ENCODE measurements at places on chromosomes 6 and 20.

DNA sequence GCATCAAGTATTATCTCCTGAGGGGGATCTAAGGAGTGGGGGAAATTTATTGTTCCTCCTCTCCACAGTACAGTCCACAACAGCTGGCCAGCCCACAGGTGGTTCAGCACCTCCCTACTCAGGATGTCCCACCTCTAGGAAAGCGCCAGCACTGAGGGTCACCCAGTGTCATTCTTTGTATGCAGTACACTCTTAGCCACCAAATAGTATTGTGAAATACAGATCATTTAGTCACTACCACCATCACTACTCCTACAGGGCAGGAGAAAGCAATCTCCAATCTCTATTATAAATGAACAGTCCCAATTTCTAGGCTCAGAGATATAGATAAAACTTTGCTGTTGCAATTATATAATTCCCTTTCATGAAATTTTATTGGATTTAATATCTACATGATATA lies 6.3 kb upstream of the ZNF76 start:
- ATAC-seq: no peak

DNA sequence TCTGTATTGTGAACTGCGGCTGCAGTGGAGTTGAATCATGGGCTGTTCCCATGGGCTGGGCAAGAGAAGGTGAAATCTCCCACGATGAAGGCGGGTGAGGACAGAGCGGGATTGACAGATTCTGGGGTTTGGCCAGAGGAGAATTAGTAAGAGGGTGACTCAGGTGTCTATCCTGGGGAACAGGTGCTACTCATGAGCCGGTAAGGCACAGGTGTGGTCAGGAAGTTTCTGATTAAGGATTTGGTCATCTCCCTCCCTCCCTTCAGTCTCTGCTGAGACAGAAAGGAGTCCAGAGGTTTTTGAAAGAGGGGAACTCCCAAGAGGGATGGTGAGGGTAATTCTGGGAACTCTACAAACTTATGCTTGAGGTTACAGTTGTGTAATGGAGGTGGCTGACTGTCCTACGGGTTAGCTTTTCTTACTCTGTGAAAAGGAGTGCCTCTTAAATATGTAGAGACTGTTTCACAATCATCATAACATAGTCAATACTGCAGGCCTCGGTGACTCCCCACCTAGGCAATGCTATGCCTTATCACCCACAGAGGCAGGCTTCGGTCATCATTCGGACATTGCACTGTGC lies 31.5 kb downstream of the SERPINB1 start:
- no peak for ATAC-seq

DNA sequence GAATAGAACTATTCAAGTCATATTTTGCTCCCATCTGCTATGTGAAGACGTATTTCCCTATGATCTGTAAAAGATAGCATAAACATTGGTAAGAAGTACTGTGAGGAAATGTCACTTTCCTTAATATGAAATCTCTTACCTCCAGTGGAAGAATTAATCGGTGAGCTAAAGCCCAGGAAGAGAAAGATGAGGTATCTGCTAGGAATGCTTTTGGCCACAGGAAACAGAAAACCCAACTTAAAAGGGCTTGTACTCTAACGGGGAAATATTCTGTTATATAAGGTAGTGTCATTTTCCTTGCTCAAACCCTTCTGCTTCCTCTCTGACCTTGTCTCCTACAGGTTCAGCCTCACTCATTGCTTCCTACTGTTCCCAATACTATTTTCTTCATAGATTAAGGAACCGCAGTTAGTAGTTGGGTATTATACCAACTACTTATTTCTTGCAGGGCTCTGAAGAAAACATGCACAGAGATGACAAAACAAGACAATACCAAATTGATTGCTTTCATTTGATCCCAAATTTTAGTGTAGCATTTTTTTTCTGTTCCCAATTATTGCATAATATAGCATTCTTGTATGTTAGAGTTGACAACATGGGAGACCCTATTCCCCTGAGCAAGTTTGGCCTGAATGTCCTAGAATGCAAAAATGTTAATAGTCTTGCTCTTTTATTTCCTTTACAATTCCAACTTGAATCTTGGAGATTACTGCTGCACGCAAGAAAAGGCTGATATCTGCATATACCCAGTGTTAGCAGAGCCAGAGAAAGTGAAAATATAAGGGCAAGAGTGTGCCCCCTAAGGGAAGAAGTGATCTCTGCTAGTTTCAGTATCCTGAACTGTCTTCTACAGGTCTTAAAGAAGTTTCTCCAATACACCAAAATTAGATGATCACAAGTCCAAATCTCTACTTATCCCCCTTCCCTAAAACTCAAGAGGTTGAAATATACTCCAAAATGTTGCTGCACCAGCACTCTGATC lies 65.3 kb downstream of the AFG1L start:
- ATAC-seq: peak; percentile 70

DNA sequence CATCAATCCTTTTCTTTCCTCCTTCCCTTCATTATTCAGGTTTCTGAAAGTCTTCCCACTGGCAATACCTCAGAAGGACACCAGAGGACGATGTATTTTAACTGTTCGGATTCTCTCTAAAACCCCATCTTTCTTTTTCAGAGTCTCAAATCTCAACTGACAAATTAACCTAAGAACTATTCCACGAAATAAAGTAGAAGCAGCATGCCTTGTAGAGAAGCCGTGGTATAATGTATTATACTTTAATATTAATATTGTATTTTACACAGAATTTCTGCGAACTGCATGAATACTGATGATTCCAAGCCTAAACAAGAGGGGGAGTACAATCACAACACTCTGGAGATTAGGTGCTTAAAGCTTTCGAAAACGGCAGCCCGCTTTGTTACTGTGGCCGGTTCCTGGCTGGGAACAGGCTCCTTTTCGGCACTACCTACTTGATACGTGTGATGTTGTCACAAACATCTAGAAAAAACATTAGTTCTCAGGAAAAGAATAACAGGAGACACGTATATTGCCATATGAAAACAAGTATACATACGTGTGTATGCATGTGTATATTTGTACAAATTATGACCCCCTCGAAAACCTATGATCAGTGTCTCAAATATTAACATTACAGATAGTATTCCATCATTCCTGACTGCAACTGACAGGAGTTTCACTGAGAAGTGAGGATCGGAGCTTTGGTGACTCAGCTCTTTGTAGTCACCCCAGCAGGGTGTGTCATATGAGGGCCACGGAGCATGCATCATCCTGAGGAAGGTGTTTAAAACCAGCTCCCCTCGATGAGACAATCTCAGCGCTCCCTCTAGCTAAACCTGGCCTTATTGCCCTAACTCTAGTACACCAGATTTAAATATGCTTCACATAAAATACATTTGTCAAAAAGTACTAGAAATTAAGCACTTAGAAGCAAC lies 319.7 kb upstream of the TCF21 start:
- ATAC-seq: peak; percentile 95

DNA sequence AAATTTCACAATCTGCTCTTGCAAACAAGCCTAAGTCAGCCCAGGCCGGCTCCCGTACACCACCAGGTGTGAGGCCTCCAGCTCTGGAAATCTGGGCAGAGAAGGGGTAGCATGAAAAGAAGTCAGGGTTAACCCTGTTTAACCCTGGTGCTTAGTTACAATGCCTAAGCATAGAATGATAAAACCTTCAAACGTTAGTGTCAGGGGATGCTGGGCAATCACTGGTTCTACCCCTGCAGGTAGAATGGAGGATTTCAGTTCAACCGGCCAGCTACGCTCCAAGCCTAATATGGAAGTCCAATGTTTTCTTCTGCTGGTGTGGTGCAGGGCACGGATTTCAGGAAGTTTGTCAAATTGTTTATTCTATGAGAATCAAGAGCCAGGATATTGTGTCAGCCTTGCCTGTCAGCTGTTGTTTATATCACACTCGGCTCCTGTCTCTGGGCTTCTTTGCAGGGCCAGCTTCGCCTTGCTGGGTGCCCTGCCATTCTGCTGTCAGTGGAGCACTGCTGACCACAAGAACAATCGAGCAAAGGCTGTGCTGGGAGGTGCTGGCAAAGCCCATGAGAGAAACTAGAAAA lies 20.2 kb upstream of the CD93 start:
- no peak for ATAC-seq

GRCh38 chr20:18683839-18684238 lies 96.0 kb downstream of the DTD1 start:
- ATAC-seq: no peak

DNA sequence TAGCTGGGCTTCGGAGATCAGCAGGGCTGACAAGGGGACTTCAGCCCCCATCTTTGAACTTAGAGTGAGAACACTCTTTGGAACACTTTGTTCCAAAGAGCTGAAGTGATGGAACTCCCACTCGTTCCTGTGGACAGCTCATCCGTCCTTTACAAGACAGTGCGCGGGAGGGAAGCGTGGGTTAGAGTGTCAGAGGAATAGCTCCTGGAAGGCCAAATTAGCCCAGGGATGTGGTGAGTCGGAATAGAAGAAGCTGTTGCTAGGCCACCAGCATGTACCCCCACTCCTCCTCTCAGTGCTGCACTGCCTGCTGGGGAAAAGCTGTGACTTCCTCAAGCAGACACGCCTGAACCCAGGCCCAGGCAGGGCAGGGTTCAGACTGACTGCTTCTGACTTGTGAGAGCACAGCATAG lies 1.7 kb downstream of the SDCBP2 start:
- ATAC-seq: no peak

GRCh38 chr20:52270001-52270606 lies 78.5 kb upstream of the ZFP64 start:
- no peak for ATAC-seq

GRCh38 chr6:163457637-163458561 lies 43.4 kb downstream of the QKI start:
- peak; percentile 97 for ATAC-seq

DNA sequence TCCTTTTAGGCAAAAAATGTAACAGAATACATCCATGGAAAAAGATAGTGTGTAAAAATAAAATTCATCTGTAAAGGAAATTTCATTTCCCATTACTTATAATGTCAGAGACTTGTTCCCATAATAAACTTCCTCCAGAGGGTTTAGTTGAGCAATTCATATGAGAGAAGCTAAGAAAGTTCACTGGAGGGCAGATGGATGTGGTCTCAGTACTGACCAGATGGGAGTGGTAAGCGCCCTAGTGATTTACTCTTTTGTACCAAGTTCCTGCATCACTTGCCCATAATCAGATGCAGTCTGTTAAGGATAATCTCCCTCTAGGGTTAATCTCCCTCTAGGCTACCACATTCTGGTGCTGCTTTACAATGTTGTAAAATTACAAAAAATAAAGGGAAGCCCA lies 61.7 kb downstream of the ESF1 start:
- no peak for ATAC-seq
